AG10803 (cell line): ENCODE measurements at places on chromosomes 12 and 14.

- no peak for DNase-seq
These were observed 5.5 kb downstream of the LRCOL1 start for GRCh38 chr12:132604668-132605441.

DNA sequence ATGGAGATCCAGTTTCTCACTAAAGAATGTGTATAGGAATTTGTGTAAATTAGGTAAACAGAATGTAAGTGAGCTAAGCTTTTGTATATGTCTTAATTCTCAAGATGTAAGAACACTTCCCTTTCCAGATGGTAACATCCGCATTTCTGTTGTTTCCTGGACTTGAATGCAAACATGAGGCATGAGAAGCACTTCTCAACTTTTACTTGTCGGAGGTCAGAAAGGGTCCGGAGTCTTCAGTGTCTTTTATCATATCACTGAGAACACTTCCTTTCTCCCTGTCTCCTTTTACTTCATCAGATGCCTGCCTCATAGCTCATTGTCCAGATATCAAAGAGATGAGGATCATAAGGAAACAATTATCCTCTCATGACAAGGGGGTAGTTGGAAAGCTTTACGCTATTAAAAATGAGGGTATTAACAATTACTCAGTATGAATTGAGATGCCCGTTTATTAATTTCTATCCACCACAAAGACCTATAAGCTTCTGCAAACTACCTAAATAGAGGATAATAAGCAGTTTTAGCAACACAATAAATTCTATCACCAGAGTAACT is 214.1 kb upstream of the FLRT2 start:
- peak; percentile 16 for DNase-seq

GRCh38 chr14:37447883-37448391 is 147.1 kb downstream of the FOXA1 start:
- no peak for DNase-seq

- peak; percentile 32 for DNase-seq
These were observed 83.7 kb downstream of the HEATR5A start for GRCh38 chr14:31336646-31337045.

DNA sequence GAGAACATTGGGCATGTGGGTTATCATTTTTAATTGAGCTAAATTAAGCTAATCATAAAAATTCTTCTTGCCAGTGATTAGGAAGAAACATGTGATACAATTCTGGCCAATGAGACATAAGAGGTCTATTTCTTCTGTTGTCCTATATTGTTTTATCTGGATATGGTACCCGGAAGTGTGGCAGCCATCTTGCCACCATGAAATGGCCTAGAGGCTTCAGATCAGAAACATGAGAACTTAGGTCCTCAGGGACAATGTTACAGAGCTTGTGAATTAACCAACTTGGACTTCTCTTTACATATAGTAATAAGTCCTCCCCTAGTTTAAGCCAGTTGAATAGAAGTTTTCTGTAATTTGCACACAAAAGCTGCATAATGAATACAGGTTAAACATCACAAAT is 30.5 kb downstream of the MBIP start:
- no peak for DNase-seq

DNA sequence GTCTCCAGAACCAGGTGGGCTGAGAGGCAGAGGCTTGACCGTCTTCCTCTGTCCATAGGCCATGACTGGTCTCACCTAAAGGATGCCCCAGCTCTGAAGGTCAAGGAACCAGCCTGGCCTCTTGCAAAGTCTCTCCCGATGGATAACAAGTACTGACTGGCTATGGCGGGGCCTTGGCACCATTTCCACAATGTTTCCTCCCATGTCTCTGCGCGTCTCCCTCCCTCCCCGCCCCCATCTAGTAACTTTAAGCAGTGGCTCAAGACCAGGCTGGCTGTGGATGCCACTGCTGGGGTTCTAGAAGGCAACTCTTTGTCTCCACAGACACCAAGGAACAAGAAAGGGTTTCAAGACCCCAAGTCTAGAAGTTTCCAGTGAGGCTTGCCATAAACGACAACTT is 275.5 kb downstream of the DPF3 start:
- DNase-seq = no peak

- DNase-seq = no peak
These were observed 47.2 kb downstream of the RPH3A start for GRCh38 chr12:112838731-112839130.

DNA sequence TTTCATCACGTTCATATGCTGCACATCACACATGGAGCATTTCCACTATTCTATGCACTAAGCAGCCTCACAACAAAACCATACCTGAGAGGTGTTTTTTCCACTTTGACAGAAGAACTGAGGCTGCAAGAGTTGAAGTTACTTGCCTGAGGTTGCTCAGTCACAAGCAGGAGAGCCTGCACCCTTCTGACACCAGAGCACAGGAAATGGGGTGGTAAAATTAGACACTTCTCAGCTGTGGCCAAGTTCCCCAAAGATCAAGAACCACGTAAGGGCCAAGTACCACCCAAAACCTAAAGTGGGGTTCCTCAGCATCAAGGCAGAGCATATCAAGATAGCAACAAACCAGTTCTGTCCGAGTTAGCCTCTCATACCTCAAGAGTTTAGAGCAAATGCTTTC is 185.8 kb downstream of the CAPZA3 start:
- DNase-seq = no peak

GRCh38 chr12:116532986-116533342 is 26.2 kb upstream of the MAP1LC3B2 start:
- no peak for DNase-seq

DNA sequence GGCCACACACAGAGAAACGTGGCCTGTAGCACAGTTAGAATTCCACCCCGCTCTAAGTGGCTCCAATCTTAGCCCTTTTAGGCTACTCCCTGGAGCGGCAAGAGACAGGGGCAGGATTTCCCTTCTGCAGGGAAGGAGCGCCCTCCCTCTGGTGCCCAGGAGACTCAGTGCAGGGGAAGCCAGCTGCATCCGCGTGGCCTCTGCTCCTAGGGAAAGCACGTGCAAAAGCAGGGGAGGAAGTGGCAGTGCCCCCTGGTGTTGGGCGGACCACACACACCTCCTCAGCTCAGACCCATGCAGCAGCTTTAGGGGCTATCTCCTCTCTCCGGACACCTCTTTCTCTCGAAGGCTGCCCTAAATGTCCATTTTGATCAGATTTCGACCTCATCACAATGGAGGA is 50.0 kb downstream of the SPRING1 start:
- no peak for DNase-seq

DNA sequence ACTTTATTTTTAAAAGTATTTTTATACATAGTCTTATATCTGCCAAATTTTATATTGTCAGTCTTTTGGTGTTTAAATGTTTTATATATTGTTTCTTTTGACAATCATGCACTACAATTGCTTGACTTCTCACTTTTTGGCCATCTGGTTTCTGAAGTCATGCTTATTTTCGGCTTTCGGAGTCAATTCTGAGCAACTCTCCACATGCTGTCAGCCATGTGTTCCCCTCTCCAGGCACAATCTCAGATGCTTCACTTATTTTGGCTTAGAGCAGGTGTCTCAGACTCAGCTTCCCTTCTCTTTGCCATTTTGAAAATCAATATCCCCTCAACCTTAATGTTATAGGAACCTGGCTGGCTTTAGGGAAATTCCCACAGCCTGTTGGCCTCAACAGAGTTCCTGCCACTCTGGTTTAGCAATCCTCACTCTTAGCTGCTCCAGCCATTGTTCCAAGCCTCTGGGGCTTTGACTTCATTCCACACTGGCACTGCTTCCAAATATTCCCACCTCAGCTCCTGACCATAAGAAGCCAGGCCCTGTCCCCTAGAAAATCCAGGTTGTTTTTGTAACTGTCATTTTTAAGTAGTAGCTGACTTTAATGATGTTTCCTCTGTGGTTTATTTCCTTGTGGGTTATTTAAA is 125.5 kb upstream of the FAR2 start:
- DNase-seq = no peak

DNA sequence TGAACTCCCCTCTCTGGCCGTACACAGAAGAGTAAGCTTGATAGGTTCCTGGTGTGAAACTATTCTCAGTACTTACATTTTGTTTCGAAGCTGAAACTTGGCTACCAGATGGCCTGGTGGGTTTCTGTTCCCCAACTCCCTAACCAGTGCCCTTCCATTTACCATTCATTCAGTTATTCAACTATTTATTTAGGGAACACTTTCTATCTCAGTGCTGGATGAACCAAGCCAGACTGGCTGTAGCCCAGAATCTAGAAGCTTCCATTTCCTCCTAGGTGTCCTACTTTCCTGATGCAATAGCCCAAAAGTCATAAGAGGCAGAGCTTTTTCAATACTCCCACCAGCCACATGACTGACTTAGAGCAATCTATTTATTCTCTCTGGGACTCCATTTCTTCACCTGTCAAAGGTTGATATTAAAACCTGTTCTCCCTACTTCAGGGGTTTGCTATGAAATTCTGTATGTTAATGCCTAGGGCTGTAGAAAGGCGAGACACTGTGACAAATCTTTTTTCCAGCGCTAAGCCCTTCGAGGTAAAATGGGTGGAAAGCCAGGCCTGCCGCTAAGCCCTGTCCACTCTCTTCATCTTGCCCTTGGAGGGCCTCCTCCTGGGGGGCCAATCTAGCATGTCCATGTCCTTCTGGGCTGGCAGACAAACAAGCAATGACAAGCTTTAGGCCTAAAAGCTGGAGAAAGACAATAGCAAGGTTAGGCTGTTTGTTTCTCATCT is 8.1 kb upstream of the IRF2BPL start:
- no peak for DNase-seq

GRCh38 chr14:91835197-91835919 is 32.0 kb downstream of the TC2N start:
- DNase-seq = no peak

GRCh38 chr12:128810182-128811127 is 13.3 kb downstream of the SLC15A4 start:
- peak; percentile 51 for DNase-seq

DNA sequence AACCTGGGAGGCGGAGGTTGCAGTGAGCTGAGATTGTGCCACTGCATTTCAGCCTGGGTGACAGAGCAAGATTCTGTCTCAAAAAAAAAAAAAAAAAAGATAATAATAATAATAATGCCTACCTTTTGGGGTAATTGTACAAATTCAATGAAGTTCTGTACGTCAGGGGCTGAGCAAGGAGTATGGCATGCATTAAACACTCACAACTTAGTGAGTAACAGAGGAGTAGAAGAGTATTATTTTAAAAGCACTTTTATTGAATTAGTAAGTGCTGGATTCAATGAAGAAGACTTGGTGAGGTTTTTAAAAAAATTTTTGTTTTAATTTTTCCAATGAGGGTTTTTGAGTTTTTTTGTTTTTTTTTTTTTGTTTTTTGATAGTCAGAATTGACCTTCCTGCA is 783.6 kb upstream of the TBX3 start:
- no peak for DNase-seq

GRCh38 chr14:106044949-106045596 is 518.7 kb downstream of the TMEM121 start:
- DNase-seq = peak; percentile 7

- no peak for DNase-seq
These were observed 137.0 kb upstream of the HIF1A start for GRCh38 chr14:61558271-61558670.

DNA sequence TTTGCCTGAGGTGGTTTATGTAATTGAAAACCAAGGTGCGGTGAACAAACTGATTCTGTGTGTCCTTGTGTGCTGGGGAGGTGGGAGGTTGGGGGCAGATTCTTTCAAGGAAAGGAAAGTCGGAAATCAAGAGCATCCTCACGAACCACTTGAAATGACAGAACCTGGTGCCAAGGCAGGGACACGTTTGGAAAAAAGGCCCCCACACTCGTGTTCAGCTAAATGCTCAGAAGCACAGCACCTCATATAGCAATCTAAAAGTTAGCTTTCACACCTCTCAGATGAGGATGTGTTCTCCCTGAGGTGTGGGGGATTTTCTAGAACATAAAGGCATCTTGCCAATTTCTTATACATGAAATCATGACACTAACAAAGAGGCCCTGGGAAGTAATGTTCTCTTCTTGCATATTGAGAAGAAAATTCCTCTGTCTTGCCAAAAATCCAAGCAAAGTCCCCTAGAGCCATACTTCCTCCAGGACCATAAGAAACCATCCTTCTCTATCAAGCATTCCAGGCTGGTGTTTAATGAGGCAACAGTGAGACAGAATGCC is 119.6 kb downstream of the PLXNC1 start:
- DNase-seq = peak; percentile 40
